ENCODE measurements at places on chromosomes 2 and 18.

DNA sequence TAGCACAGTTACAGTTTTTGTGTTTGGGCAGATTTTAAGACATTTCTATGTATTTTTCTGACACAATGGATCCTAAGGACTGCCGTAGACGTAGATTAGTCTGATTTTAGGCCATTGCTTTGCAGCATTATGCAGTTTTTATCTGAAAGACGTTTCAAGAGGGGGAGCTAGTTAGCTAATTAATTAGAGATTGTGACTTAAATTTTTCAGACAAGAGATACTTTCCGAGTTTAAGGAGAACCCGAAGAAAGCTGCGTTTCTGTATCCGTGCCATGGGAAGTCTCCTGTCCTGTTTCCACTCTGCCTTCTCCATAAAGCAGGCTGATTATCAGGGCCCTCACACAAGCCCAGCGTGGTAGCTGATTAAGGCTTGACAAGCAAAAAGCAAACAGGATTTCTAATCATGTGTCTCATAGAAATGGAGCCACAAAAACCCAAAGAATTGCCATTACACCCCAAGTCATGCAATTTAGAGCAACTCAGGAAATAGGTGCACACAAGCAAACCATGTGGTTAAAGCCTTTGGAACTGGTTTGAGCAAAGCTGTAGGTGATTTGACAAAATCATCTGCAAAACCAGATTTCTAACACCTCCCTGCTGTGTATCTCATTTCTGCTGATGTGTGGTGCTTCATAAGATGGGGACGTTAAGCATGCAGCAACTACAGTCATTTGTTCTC, 808.1 kb downstream of the RNF144A start:
- DNase-seq = no peak

- no peak for DNase-seq
Measured at GRCh38 chr2:191463790-191464189, 214.1 kb upstream of the NABP1 start.

DNA sequence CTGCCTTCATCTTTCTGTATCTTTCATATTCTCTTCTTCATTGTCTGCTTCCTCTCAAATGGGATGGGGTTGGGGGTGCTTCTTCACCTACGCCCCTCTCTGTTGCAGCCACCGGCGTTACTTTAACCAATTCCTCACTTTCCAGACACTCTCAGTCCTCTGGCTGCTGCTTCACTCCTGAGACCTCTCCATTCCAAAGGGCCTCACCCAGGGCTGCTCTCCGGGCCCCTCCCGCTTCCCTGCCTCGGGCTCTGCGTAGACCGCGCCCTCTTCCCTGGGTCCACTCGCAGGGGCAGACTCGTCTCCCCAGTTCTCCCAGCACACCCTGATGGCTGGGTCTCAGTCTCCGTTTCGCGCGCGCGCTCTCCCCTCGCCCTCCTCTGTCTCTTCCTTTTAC, 926 bp downstream of the SERPINB8 start:
- DNase-seq = no peak

- DNase-seq = no peak
Measured at GRCh38 chr2:100524331-100524730, 38.5 kb upstream of the PDCL3 start.

DNA sequence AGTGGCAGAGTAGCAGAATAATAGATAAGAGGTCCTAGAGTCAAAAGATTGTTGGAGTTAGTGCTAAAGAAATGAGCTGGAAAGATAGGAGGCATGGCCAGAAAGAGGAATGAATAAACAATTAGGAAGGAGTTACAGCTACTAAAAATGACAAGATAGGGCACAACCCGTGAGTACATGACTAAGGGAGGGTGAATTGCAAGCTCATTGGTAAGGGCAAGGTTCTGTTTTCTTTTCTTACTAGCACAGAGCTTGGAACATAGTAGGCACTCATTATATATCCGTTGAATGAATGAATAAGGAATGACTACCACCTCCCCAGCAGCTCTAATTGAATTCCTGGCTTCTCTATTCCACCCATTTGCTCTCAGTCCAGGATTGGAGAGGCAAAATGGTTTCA, 5.7 kb upstream of the MARCO start:
- no peak for DNase-seq

DNA sequence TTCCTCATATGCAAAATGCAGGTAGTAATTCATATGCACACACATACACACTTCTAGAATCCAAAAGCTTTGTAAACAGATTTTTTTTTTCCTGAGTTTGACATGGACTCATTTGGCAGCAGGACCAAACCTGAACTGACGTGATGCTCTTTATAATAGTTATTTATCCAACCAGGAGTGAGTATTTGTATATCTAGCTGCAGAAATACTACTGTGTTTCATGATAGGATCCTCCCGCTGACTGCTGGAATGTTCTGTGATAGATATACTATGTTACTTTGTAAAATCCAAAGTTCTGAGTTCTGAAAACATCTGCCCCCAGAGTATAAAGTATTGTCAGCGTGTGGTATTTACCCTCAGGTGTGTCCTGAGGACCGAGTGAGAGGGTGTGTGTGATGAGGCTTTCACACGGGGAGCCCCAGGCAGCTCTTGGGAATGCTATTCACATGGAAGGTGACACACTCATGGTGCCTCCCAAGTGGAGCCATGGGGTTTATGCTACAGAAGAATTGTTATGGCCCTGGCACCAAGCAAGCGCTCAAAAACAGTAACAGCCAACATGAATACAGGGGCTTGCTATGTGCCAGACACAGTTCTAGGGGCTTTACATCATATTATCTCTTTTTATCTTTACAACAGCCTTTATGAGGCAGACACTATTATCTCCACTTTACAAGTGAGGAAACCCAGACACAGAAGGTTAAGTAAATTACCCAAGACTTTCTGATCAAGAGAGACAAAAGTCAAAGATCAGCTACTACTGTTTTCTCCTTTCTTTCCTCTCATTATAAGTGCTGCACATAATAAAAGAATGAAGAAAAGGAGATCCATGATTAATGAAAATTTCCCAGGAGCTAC, 16.7 kb upstream of the TXNDC2 start:
- DNase-seq = no peak

DNA sequence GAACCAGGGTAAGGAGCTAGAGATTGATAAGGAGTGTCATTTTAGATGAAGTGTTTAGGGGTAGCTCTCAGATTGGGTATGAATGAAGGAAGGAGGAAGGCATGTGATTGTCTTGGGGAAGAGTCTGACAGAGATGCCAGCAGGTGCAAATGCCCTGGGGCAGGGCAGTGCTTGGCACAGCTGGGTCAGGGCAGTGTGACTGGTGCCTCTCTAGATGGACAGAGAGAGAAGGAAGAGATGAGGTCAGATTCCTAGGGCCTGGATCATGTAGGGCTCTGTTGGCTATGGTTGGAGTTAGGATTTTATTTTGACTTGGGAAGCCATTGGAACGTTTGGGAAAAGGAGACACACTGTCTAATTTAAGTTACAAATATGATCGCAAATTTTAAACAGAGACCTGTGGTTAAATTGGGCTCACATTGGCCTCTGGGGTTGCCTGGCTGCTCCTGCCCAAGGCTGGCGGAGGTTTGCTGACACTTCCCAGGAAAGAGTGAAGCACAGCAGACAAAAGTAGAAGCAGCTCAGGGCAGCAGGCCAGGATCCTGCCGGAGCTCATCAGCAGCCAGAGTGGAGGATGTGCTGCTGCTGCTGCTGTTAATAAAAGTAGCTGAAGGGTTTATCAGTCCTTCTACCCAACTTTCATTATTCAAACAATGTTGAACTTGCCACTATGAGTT, 32.7 kb upstream of the FHL2 start:
- no peak for DNase-seq

- DNase-seq = no peak
Measured at GRCh38 chr2:188746727-188747126, 227.4 kb upstream of the COL3A1 start.

- no peak for DNase-seq
Measured at GRCh38 chr2:20355131-20355530, 4.5 kb upstream of the PUM2 start.

- DNase-seq = no peak
Measured at GRCh38 chr2:188971432-188971861, 2.7 kb upstream of the COL3A1 start.

- DNase-seq = no peak
Measured at GRCh38 chr18:10927286-10927992, 221.9 kb downstream of the PIEZO2 start.

DNA sequence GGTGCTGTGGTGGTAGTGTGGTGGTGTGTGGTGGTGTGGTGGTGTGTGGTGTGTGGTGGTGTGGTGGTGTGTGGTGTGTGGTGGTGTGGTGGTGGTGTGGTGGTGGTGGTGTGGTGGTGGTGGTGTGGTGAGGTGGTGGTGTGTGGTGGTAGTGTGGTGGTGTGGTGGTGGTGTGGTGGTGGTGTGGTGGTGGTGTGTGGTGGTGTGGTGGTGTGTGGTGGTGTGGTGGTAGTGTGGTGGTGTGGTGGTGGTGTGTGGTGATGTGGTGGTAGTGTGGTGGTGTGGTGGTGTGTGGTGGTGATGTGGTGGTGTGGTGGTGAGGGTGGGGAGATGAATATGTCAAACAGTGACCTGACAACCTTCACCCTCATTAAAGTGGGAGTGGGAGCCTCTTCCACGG, 55.6 kb upstream of the DLGAP1 start:
- no peak for DNase-seq

GRCh38 chr18:58991167-58991798, 126.6 kb downstream of the ZNF532 start:
- no peak for DNase-seq

DNA sequence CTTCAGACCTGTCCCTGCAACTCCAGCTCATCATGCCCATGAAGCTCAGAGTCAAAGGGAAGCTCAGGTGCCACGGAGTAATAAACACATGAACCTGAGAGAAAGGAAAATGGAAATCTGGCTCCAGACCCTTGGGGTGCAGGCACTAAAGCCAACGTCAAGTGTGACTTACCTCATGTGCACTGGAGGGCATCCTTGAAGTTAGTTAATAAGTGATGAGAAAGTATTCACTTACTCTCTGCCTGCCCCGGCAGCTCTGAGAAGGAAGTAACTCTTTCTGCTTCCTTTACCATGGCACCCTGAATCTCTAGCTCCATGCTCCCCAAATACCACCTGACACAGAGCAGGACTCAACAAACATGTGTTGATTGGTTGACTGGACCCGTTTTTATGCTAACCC, 21.4 kb upstream of the AGAP1 start:
- no peak for DNase-seq

DNA sequence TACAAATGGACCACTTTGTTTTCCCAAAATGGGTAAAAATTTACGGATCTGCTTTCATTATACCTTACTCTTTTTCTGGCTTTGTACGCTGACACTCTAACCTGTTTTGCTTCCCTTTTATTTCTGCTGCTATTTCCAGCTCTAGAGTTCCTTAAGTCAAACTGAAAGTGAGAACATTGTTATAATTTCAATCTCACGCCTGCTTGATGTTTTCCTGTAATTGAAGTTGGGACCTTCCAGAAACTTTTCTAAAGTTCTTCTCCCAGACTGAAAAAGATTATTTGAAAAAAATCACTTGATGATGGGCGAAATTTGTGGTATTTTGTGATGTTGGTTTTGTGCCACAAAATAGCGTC, 1.8 kb downstream of the GLS start:
- no peak for DNase-seq

DNA sequence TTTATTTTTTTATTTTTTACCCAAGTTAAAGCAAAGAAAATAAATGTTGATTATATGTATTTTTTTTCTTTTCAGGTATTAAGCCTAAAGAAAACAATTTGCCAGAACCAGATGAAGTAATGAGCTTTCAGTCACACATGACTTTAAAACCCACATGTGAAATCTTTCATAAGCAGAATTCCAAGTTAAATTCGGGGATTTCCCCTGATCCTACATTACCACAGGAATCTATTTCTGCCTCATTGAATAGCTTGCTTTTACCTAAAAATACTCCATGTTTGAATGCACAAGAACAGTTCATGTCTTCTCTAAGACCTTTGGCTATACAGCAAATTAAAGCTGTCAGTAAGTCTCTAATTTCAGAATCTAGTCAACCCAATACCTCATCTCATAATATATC, 26.6 kb downstream of the GEN1 start:
- no peak for DNase-seq

GRCh38 chr2:42916324-42916723, 123.9 kb upstream of the HAAO start:
- DNase-seq = no peak

DNA sequence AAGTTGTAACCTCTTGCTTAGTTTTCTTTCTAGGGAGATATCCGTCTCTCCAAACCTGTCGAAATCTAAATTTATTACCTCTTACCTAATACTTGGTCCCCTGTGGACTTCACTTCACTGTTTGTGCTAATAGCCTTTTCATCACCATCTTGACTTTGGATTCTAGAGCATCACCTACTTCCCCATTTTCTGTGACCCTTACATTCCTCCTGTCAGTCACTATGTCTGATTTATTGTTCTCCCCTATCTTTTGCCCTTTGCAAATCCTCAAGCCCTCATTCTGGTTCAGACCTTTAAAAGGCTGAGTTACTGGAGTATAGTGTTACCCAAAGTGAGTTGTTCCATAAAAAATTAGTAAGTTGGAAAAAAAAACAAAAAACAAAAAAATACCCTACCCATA, 7.5 kb downstream of the MYO1B start:
- DNase-seq = no peak

- DNase-seq = no peak
Measured at GRCh38 chr2:199928226-199928625, 17.1 kb downstream of the C2orf69 start.

GRCh38 chr2:166775176-166775575, 113.1 kb upstream of the XIRP2 start:
- no peak for DNase-seq

DNA sequence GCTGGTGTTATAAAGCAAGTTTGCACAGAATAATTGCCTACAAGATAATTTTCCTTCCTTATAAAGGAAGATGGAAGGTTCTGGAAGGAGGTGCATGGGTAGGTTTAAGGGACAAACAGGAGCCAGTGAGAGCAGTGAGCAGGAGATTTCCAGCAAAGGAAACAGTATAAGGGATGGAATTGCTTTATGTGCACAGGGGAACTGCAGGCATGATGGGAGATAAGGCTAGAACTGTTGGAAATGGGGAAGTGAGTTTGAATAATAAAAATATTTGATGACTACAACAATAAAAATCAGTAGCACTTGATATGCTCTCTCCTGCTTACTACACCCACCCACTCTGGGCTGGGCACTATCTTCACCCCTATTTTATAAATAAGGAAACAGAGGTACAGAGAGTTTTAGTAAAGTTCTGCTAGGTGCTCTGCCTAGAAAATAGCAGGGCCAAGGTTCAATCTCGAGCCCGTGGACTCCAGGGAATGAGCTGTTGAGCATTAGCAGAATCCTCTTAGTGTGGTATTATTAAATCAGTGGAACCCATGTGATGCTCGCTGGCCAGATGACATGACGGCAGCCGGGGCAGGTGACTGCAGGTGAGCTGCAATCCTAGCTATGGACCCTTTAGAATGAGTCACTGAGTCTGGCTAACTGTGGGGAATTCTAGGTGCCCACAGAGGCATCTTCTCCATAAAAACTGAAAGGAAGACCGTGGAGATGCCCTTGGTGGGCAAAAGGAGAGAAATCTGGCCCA, 302.5 kb downstream of the PIEZO2 start:
- no peak for DNase-seq

Data from stimulated activated CD8-positive, alpha-beta memory T cell treated with anti-CD3 and anti-CD28 coated beads, Interleukin-15, amount 100 ng/mL, for 48 hours (primary cell).